Renal cortical epithelial cell (primary cell): ENCODE measurements at places on chromosomes 5 and 9. TPM values are rescaled to one million over a fixed set of nuclear protein-coding genes. Genes with fewer than 3 reads are reported as not detected.

Gene OSMR
- total RNA-seq, result 47.1 and 148 TPM in 2 replicates

Gene RLN1
- 1.1 TPM in 1 of 2 replicates, not detected in the other for total RNA-seq

GRCh38 chr5:172660974-172661373 is 19.9 kb downstream of the NEURL1B start:
- DNase-seq, result no peak

DNA sequence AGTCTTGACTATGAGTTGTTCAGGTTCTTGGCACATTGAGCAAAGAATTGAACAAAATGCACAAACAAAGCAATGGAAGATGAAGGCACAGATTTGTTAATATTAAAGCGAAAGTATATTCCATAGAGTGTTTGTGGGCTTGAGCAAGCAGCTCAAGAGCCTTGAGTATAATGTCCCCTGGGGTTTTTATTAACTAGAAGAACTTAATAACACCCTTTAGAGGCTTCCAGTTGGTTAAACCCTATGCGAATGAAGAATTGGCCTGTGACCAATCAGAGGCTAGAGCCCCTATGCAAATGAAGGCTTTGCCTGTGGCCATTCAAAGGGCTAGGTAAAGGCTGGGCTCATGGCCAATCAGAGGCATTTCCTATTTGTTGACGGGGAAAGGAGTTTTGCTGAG is 135.3 kb upstream of the IL12B start:
- no peak for DNase-seq
